SJSA1 (cell line): ENCODE measurements at places on chromosomes 4 and X.

DNA sequence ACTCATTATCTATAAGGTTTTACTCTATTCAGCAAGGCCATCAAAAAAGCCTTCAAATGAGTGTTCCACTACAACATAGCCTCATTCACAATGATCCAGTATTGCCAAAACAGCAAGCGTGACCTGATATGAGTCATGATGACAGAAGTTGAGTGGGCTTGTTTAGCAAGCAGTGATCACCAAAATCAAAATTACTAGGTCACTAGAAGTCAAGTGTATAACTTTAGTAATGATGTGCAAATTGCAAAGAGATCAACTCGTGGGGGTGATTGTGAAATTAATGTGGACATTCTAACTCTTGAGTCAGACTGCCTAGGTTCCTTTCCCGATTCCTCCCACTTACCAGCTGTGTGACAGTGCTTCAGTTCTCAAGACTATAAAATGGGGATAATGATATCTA, 124.5 kb downstream of the CHM start:
- no peak for DNase-seq

DNA sequence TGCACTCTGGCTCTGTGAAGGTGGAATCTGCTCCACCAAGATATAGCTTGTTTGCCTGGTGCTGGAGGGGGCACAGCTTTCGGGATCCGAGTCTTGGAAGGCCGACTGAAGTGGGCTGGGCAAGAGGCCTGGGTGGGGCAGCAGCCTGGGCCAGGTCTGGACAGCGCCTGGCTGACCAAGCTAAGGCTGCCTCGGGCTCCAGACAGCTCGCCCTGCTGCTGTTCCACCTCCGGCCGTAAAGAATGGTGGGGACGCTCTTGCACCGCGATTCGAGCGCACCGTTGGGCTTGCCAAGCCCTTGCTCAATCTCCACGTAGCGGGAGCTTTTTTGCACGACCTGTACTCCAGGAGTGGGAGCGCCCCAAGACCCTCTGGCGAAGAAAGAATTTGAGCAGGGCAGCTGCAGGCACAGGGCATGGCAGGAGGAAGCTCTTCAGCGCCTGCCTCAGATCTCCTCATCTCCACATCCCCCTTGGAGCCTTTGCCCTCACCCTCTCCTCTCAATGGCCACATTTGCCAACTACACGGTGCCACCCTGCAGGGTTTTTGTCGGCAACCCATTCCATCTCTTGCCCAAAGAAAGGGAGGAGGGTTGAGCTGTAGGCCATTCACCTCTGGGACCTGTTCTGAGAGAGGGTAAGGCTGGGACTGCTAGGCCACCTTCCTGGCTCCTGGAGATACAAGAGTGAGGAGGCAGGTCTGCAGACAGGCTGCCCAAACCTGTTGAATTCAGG, 18.9 kb downstream of the CNGA2 start:
- DNase-seq, result no peak

DNA sequence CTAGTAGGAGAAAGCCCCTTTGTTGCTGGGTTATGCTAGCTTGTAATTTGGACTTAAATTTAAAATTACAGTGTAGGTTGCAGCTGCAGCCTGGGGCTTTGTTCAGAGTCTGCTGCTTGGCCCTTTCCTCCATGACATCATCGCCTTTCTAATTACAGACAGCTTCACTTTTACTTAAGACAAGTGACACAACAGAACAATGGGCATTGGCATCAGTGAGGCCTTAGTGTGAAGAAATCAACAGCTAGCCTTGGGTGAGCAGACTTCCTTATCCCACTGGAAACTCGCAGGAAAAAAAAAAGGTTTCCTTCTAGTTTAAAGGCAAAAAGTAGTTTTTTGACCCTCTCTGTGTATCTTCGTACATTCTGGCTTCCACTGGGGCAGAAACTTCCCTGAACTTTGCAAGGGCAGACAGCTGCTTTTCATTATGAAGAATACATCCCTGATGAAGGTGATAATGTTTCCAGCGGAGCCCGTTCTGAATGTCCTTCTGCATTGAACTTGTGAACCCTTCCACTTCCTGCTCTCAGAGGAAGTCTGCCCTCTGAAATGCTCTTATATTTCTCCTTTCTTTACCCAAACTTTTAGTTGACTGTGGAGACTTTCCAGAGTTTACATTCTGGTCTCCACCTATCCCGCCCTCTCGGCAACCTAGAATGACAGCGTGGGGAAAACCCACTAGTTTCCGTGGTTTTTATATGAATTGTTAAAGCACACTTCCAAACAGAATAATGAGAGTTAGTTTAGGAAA, 123.2 kb upstream of the FAM9C start:
- DNase-seq, result peak; percentile 12

GRCh38 chr4:55510685-55511084, 36.0 kb downstream of the CLOCK start:
- DNase-seq, result no peak

GRCh38 chr4:110412354-110413065, 63.4 kb upstream of the ENPEP start:
- DNase-seq, result no peak

- no peak for DNase-seq
Measured at GRCh38 chr4:72418458-72418857, 150.6 kb downstream of the ADAMTS3 start.

DNA sequence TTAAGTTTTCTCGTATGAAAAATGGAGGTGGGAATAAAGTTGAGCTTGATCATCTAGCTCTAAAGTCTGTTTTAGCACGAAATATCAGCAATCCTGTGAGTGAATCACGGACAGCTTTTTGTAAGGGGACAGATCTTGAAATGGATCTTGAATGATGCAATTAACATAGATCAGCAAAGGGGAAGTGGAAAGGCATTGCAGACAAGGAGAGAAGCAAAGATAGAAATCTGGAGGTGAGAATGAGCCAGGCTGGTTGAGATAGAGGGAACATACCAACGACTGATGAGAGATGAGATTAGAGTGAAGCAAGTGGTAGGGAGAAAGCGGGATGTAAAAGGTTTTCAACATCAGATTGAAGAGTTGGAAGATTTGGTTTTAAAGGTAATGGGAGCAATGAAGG, 4.6 kb upstream of the DGKK start:
- DNase-seq, result no peak

- DNase-seq, result no peak
Measured at GRCh38 chr4:85522277-85522676, 47.3 kb downstream of the ARHGAP24 start.

GRCh38 chr4:186780291-186781031, 56.8 kb upstream of the FAT1 start:
- DNase-seq, result no peak

- DNase-seq, result no peak
Measured at GRCh38 chrX:149572743-149573142, 14.5 kb downstream of the MAGEA9B start.
